ENCODE measurements at places on chromosomes 5 and 9.

GRCh38 chr5:168176251-168176650 lies 115.2 kb upstream of the WWC1 start:
- no peak for ATAC-seq

GRCh38 chr5:170483701-170484458 lies 19.9 kb upstream of the KCNIP1 start:
- peak; percentile 22 for ATAC-seq

GRCh38 chr5:133709209-133709725 lies 96.9 kb upstream of the FSTL4 start:
- no peak for ATAC-seq

DNA sequence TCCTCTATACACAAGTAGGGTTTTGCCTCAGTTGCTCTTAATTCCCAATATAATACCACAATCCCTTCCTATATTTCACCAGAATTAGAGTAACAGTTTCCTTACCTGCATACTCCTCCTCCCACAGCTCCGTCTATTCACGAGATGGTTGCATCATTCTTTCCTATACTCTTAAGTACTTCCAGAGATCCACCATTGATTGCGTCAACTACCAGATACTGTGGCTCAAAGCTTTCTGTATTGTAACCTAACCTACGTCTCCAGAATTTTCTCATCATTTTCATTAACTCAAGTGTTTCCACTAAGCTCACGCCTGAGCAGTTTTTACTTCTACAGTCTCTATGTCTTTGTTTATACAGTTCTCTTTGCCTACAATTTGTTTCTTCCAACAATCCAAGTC lies 31.2 kb upstream of the MINAR2 start:
- no peak for ATAC-seq

- peak; percentile 26 for ATAC-seq
Observed at GRCh38 chr5:176541338-176542134, 4.3 kb upstream of the RNF44 start.

DNA sequence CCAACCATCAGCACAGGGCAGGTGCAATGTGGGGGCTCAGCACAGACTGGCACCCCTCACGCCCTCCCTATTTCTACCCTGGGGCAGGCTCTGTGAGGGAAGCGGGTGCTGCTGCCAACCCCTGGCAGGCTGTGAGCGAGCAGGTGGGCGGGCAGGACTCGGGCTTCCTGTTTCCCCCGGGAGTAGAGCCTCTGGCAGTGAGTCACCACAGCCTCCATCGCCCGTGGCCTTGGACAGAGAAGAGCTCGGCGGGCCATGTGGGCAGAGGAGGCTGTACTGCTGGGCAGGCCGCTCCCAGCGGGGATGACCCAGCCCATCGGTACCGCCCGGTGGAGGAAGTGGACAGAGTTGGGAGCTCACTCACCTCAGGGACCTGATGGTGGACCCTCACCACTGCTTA lies 16.6 kb downstream of the KCNT1 start:
- peak; percentile 15 for ATAC-seq

DNA sequence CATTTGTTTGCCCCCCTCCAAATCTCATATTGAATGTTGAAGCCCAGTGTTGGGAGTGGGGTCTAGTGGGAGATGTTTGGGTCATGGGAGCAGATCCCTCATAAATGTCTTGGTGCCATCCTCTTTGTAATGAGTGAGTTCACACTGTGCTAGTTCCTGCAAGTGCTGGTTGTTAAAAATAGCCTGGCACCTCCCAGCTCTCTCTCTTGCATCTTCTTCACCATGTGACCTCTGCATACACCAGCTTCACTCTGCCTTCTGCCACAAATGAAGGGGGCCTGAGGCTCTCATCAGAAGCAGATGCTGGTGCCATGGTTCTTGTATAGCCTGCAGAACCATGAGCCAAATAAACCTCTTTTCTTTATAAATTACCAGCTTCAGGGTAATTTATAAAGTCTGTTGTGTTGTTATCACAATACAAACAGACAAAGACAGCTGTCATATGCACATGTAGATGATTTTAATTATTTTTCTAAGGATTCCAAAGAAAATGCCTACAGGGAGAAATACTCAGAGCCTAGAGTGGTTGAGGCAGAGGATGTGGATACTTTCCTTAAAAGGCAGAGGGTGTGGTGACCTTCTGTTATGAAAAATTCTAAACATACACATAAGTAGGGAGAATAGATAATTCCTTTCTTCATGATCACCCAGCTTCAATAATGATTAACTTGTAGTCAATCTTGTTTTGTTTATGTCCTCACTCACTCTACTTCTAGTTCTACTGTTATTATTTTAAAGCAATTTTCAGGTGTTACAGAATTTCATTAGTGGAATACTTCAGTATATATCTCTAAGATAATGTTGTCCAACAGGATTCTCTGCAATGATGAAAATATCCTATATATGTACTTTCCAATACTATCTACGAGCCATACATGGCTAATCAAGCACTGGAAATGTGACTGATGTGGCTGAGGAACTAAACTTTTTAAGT lies 75.1 kb upstream of the RANBP6 start:
- no peak for ATAC-seq

GRCh38 chr9:112887381-112887780 lies 3.3 kb downstream of the SLC46A2 start:
- ATAC-seq, result no peak

- peak; percentile 24 for ATAC-seq
Observed at GRCh38 chr5:10704949-10705621, 55.9 kb downstream of the DAP start.

DNA sequence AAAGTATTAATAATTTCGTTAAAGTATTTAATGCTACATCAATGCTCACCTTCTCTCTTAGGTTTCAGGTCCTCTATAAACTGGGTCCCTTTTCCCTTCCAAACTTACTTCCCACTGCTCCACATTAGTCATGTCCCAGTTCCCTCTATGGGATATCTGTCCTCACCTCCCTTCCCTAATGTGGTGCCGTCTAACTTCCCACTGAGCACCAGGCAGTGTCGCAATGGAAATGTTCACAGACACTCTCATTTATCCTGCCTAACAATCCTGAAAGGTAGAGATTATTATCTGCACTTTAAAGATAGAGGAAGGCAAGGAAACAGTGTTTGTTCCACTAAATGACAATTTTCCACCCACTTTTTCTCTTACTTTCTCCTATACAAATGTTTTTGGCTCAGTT lies 329.7 kb downstream of the CWC27 start:
- ATAC-seq, result no peak

DNA sequence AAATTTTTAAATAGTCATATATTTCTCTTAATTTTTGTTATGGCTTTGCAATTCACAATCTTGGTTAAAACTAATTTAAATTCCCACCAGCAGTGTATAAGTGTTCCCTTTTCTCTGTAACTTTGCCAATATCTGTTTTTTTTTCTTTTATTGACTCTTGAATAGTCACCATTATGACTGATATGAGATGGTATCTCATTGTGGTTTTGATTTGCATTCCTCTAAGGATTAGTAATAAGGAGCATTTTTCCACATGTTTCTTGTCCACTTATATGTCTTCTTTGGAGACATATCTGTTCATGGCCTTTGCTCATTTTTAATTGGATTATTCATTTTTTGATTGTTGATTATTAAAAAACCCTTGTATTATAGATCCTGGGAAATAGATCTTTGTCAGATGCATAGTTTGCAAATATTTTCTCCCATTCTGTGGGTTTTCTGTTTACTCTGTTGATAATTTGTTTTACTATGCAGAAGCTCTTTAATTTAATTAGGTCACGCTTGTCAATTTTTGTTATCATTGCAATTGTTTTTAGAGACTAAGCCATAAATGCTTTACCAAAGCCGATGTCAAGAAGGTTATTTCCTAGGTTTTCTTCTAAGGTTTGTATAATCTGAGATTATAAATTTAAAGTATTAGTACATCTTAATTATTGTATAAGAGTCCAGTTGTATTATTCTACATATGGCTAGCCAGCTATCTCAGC lies 610.9 kb downstream of the CHSY3 start:
- ATAC-seq, result no peak

- ATAC-seq, result no peak
Observed at GRCh38 chr9:84744195-84744594, 74.7 kb downstream of the NTRK2 start.

DNA sequence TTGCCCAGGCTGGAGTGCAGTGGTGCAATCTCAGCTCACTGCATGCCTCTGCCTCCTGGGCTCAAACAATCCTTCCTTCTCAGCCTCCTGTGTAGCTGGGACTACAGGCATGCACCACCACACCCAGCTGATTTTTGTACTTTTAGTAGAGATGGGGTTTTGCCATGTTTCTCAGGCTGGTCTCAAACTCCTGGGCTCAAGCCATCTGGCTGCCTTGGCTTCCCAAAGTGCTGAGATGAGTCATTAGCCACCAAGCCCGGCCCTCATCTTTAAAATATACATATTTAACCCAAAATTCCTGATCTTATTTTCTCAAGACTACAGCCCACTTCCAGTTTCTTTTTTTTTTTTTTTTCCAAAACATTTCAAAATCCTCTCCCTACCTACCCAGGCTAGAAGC lies 31.7 kb upstream of the MINAR2 start:
- no peak for ATAC-seq

GRCh38 chr9:107094370-107094769 lies 188.7 kb upstream of the RAD23B start:
- ATAC-seq, result no peak

- ATAC-seq, result peak; percentile 13
Observed at GRCh38 chr5:179413711-179414458, 68.6 kb upstream of the ADAMTS2 start.

GRCh38 chr5:171782332-171782966 lies 3.2 kb upstream of the SMIM23 start:
- ATAC-seq, result no peak

DNA sequence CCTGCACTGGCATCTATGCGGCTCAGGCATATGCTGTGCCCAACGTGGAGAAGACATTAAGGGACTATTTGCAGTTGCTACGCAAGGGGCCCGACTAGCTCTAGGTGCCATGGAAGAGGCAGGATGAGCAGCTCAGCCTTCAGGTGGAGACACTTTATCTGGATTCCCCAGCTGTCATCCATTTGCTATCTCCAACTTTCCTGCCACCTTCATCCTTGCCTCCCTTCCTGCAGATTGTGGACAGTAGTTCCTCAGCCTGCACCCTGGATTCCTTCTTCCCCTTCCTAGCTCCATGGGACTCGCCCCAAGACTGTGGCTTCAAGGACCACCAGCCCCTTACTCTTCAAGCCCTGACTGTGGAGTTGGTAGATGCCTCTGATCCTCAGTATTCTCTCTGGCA lies 2.0 kb downstream of the SLC35A4 start:
- ATAC-seq, result no peak

DNA sequence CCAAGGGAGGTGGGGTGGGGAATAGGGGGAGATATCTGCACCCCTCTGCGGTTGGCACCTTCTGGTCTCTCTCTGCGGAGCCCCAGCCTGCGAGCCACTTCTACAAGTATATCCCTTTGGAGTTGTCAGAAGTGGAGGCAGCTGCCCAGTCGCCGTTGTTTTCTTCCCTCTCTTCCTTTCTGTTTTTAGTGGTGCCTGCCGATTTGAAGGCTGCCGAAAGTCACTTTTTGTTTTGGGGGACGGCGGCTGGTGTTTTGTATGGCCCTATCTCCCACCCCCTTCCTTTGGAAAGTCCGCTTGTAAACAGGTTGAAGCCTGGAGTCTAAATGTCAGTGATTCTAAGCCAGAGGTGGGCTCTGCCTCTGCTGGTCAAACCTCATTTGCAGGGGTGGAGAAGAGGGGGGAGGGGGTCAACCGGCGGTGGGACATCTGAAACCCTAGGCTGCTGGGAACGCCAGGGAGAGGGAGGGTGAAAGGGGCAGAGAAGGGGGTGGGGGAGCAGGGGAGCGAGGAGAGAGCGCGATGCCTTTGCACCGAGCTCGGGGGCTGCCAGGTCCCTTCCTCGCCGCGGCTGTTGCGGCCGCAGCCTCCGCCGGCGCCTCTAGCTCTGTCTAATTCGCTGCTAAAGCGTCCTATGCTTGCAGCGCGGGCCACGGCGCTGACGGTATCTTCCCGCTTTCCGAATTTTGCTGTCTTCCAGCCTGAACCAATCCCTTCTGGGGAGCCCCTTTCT lies at the start of gene FGF10:
FGF10 (minus strand) TSS at position 331 of the 733 bp plus-strand sequence. CDS start 738 bp downstream, outside the sequence.
- no peak for ATAC-seq

DNA sequence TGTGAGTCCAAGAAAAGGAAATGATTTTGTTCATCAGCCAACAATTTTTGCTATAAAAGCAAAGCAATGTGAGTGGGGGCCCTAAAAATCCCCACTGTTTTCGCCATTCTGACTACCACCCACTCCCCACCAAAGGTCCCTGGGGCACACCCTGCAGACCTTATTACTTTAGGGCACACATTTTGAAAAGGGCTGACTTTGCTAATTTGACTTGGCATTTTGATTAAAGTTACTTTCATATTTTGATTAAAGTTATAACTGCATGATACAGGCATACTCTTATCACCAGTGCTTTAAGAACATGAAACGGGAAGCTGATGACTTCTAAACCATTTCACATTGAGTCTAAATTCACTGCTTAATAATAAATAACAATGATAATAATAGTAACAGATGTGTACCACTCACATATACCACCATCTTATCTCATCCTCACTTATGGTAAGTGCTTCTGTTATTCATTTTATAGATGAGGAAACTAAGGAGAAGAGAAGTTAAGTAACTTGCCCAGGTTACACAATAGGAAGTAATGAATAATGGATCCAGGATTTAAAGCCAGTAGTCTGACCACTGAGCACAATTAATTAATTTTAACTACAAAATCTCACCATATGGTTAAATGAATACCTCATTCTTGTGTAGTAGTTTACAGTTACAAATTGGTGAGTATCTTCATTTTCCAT lies 25.4 kb upstream of the NR3C1 start:
- ATAC-seq, result no peak

DNA sequence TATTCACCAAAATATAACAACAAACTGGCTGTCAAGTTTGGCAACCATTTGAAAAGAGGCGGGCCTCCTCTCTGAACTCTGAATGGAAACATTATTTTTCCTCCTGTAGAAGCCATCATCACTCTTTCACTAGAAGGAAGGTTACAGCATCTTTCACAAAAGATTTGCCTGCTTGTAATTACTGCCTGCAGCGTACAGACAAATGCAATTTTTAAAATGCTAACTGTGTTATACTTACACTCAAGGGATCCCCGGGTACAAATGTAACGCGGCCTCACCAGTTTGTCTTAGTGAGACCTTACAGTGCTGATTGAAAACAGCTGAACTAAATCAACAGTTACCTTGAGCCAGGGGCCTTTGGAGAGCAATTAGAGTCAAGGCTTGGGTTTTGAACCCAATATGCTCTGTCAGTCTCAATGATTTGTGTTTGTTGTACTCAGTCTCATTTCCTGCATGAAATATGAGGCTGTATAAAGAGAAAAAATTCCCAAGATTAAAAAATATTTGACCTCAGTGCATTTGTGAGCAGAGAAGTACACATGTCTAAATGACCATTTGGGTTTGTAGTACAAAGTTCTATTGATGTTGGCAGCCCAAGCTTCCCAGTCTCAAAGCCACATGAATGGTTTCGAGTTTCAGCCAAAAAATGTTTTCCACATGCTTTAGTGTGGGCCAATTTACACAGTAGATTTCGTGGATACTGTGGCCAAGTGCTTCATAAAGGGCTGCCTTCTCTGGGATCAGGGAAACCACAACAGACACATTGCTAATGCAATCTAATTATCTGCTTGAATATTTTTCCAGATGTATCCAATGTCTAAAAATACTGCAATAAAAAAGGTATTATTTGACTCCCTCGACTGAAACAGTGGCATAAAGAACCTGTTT lies 500.0 kb downstream of the SPATA31D1 start:
- ATAC-seq, result peak; percentile 11

- ATAC-seq, result peak; percentile 37
Observed at GRCh38 chr9:99851500-99851822, 29.8 kb downstream of the NR4A3 start.

- peak; percentile 73 for ATAC-seq
Observed at GRCh38 chr5:7815892-7816534, 34.9 kb downstream of the CFAP90 start.

Measured in esophagus mucosa (tissue), 1 donor.